ENCODE measurements at places on chromosomes 5 and 9.

DNA sequence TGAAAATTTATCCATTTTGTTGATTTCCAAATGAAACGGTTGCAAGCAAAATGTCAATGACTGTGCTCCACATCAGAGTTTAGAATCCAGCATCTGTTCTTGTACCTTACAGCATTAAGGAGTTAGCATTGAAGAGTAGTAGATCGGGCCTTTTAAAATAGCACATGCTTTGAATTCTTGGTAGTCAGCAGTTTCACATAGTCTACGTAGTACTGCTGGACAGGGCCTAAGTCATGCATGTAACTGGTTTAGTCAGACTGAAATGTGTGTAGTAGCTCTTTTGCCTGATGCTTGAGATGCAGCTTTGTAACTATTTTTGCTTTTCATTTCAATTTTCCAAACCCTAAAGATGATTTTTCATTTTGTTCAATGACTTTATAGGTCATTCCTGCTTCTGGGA, 19.8 kb downstream of the LECT2 start:
- DNase-seq: no peak

GRCh38 chr9:40928803-40929487, 199.5 kb downstream of the FOXD4L6 start:
- DNase-seq: no peak

GRCh38 chr5:151083081-151083676, 2.3 kb upstream of the TNIP1 start:
- no peak for DNase-seq

DNA sequence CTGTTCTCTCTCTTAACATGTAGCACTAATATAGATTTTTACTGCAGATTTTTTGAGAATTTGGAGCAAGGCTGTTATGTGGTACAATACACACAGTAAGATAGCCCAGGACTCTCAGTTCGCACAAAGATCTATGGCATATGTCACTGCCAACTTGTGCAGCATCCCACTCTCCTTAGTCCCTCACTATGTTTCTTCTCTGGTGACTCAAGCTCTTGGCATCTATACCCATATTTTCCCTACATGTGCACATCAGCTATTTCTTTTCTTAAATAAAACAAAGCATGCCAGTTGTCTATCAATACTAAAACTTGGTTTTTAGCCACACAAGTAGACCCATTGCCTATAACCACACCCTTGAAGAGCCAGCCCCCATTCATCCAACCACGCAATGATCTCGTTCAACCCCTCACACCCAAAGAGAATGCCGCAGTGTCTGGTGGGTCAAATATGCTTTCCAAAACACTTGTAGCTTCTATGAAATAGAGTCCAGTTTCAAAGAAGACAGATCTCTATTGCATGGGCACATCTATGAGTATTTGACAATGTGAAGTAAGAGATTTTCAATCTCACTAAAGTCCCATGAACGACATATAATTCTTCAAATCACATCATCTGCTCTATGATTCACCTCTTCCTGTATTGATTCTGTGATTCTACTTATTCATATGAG, 18.2 kb upstream of the IL7R start:
- no peak for DNase-seq

- DNase-seq: no peak
Measured at GRCh38 chr5:1357946-1358725, 13.2 kb upstream of the CLPTM1L start.

DNA sequence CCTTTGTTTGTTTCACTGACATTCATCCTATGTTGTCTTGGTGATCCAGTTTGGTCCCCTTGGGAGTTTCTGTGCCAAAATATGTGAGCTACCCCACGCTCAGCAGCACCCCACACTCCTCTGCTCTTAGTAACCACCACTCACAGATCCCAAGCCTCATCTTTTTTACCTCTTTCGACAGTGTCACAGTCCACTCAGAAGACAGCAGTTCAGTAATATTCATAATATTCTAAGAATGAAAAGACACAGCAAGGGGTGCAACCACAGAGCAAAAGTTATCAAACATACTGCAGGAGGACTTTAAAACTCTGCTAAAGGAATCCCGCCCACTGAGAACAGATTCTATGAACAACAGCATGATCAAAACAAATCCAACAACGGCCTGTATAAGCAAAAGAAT, 28.2 kb downstream of the RNF130 start:
- DNase-seq: no peak

DNA sequence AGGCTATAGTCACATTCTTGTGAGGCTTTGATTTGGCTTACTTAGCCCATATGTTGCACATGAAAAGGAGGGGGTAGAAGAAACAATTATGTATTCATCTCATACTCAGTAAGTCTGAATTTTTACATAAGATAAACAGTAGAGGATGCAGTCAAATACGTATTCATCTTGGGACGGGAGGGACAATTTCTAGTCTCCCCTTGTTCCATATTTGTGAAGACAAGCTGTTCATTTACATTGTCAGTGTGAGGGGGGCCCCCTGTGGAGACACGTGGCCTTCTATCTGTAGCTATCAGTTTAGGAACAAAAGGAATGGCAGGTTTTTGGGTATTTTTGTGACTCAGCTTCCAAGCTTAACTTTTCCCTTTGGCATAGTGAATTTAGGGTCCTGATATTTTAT, 49.2 kb upstream of the PPP1R2B start:
- no peak for DNase-seq

DNA sequence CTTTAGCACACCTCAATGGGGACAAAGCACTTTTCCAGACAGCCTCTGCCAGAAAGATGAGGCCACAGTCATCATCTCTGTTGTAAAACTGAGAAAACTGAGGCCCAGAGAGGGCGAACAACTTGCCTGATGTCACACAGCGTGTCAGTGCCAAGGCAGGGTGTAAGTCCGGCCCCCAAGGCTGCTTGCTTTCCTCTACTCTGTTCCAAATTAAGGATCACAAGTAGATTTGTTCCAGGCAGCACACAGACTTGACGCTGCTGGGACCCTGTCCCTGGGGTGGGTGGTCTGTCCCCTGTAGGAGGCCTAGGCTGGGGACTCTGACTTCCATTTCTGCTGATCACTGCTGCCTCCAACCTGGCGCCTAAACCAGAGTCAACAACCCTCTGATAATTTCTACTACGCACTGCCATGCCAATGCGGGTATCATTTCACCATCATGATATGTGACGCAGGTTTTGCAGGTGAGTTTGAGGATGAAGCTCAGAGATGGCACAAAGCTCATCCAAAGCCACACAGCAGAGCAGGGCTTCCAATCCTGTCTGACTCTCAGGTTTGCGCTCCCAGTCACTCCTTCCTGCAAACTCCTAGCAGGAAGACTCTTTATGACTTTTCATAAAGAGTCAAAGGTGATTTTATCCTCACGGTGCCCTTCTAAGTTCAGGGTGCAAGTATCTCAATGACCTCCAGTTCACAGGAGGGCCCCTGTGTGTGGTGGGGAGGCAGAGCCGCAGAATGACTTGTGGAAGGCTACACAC, 13.5 kb upstream of the RALGDS start:
- DNase-seq: no peak

DNA sequence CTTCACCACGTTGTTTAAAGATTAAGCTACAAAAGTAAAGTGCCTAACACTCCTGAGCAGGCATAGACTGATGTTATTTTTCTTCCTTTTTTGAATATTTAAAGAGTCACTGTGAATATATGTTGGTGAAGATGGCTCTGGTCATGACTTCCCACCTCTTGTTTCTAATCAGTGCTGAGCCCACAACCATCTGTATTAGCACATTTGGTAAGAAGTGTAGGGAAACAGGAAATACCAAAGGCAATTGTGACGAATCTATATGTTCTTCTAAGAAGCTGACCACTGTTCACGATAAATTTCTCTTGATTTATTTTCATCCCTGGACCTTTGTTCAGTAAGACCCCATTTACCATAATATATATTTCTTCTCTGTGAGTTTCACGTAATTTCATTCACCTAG, 108.3 kb upstream of the PCA3 start:
- DNase-seq: no peak

DNA sequence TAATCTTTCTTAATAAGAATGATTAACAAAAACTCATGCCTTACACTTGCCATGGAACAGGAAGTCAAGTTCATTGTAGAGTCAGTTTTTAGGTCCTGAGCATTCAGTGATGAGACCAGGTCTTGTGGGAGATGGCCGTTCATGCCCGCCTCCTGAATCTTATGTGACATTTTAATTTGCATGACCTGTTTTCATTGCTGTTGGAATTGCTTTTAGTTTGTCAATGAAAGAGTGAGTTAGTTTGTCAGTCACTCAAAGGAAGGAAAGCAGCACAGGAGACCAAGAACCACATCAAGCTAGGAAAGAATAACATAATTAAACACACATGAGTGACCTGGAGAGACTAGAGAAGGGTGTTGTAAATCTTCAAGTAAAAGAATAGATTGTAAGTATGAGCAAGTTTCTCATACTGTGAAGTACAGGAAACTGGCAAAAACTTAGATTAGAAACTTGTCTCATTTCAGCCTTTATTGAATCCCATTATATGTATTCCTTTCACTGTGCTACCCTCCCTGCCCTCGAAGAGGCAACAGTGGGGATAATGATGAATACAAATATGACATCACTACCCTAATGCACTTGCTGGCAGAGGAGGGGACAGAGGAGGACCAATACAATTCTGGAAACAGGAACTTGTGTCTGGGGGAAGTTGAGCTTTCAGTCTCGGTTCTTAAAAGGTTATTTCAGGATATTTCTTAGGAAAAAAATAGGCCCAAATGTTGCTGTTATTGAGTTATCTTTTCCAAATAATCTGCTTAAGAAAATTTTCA, 64.3 kb upstream of the C6 start:
- DNase-seq: no peak

GRCh38 chr9:12906646-12907045, 131.8 kb downstream of the LURAP1L start:
- no peak for DNase-seq

DNA sequence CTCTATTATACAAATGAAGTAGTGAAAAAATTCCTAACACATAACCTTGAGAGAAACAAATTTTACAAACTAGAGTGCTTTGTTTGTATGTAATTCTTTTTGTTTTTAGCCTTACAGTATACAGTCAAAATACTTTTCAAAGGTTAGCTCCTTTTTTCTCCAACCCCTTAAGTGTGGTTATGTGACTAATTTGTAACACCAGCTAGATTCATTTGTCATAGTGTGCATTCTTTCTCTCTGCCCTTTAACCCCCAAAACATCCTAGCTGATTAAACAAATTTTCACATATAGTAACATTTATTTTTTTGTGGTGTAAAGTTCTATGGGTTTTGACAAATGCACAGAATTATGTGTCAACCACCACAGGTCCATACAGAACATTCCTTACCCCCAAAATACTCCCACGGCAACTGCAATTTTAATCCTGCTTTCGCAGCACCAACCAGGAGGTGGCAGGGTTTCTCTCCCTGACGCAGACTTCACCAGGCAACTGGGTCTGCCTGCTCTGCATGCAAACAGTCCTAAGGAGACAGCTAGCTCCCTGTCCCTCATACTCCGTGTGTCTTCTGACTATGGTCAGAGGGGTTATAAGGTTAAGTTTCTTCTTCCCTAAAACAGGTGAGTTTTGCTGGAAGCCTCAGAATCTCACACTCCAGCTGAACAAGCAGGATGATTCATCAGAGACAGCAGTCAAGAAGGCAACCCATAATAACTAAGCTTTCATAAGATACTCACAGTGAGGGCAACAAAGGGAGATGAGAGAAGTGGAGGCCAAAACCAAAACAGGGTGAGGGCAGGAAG, 44.5 kb upstream of the NR5A1 start:
- peak; percentile 34 for DNase-seq

- no peak for DNase-seq
Measured at GRCh38 chr5:14407746-14408175, 173.8 kb upstream of the OTULINL start.

Measured in fibroblast of the conjunctiva (primary cell).